ENCODE measurements at places on chromosomes 11 and 22.

DNA sequence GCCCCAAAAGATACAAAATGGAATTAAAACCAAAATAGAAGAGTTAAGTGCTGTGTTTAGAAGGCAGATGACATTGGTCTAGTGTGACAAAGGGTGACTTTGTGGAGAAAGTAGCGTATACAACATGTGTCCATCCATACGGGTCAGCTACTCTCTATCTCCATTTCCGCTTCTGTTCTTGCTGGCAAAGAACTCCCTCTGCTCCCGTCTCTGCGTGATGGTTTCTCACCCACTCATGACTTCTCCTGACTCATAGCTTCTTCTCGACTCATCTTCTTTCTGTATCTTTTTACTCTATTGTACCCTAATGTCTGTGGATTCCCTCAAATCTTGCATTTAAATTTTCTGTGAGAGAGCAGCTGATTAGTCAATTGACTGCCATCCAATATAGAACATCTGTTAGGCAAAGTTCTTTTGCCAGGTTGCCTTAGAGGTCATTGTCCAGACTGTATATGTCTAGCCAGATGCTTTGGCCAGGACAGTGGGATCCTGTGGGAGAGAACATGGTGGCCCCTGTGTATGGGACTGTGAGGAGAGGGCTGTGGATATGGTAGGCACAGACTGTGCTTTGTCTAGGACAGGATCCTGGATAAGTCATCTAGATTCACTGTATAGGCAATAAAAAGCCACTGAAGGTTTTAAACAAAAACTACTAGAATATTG is 28.4 kb downstream of the MMP13 start:
- no peak for DNase-seq

DNA sequence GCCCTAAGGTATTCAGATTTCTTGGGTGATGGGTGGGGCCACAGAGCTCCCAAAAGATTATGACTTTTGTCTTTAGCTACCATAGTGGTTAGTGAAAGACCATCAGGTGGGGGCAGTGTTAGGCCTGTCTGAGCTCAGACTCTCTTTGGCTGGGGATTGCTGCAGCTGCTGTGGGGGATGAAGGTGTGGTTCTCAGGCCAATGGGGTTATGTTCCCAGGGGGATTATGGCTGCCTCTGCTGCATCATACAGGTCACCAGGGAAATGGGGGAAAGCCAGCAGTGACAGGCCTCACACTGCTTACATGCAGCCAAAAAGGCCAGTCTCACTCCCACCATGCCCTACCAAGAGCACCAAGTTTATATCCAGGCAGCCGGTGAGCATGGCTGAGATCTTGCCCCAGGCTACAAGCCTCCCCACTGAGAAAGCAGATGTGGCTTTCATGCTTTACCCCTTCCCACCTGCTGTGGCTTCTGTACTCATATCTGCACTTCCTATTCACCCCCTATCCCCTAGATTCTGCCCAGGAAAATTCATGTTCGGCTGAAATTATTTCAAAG is 24.8 kb downstream of the CNTF start:
- DNase-seq: no peak

GRCh38 chr22:39142088-39142680 is 10.3 kb downstream of the CBX7 start:
- DNase-seq: no peak

- DNase-seq: no peak
Measured at GRCh38 chr11:3853899-3854659, 1.4 kb upstream of the STIM1 start.

DNA sequence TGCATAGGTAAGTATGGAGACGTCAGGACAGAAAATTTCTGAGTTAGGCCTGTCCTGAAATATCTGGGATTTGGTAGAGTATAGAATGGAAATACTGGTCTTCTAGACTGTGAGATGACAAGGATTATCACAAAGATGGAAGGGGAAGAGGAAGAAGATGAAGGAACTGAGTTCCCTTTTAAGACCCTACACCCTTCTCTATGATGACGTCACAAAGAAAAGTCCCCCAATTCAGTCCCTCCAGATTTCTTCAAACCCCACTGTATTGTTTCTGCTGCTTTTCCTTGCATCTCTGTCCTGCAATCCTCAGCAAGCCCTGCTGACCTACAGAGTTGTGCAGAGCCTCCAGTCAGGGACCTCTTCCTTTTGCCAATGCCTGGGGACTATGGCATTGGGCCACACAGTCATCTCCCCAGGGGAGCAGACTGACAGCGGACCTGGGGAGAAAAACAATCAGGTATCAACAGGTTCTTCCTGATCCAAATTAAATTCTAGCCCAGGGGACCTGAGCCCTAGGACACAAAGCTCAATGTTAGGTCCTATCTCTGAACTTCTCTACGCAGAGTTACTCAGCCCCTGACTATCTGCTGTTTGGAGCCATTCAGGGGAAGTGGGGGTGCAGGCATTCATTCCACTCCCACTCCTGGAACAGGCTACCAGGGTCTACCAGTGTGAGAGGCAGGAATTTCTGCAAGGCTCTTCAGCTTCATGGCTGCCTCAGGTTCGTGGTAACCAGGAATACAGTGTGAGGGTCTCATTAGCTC is 49.2 kb upstream of the POU2AF1 start:
- no peak for DNase-seq

GRCh38 chr11:119521551-119521950 is 98.6 kb upstream of the THY1 start:
- no peak for DNase-seq

DNA sequence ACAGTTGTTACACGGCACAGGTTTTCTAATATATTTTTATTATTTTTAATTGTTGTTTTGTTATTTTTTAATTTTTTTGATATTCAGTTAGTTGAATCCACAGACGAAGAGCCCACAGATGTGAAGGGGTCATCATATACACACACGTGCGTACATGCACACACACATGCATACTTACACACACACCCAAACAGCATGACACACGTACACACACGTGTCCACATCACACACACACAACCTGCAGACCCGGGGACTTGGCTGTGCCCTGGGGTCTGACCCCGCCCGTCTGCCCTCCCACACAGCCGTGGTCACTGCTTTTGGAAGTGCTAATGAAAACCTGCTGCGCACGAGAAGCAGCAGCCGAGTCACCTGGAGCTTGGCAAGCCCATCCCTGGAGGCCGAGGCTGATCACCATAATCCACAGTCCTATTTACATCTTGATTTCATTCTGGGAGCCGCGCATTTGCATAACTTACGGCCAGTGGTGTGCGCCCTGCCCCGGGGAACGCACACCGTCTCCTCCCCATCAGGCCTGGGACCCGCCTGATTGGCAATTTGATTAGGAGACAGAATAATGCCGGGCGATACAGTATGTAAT is 110.3 kb downstream of the BRD1 start:
- DNase-seq: no peak

GRCh38 chr22:24200619-24201212 is 19.4 kb downstream of the SUSD2 start:
- peak; percentile 63 for DNase-seq

GRCh38 chr11:59199546-59200422 is 12.9 kb downstream of the MPEG1 start:
- no peak for DNase-seq

DNA sequence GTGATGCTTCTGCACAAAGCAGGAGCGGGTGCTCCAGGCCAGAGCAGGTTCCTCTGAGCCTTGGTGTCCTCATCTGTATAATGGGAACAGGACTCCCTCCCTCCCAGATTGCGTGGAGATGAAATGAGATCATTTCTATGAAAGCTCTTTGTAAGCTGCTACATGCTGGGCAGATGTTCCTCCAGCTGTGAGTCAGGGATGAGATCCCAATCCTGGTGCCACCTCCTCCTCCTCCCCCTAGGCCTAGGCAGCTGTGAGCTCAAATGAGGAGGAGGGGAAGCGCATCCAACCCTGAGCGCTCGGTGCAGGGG is 7.0 kb upstream of the CABP2 start:
- no peak for DNase-seq

DNA sequence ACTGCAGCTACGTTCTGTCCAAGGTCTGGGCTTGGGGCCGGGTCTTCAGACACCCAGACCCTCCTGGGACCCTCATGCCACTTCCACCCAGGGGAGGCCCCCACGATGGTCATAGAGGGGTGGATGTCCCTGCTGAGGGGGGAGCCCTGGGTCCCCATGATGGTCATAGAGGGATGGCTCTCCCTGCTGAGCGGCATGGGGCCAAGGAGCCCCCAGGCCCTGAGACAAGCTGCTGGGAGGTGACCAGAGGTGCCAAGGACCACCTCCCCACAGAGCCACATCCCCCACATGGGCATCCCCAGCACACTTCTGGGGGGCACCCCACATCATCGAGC is 7.2 kb downstream of the MUC5B start:
- DNase-seq: no peak
